ENCODE measurements at places on chromosomes 7 and 10.
A peak's percentile ranks its signal among the peaks of the same experiment; 100 is the strongest.

GRCh38 chr7:33636359-33636758 is 269.0 kb upstream of the BMPER start:
- H3K36me3 ChIP-seq: no peaks in the 10 kb centered on the region
- no peak for DNase-seq
- H3K27me3 ChIP-seq: no peaks in the 10 kb centered on the region
- no peak overlapping the region for H3K4me3 ChIP-seq
- H3K27ac ChIP-seq: no peak overlapping the region
- no peaks in the 10 kb centered on the region for H3K4me1 ChIP-seq

- peak; percentile 79 for DNase-seq
- peak overlapping the region; percentile 17 for H3K4me3 ChIP-seq
- no peaks in the 10 kb centered on the region for H3K36me3 ChIP-seq
- peak overlapping the region; percentile 46 for H3K27ac ChIP-seq
Observed at GRCh38 chr10:13795653-13796555, 209.1 kb downstream of the PRPF18 start.

DNA sequence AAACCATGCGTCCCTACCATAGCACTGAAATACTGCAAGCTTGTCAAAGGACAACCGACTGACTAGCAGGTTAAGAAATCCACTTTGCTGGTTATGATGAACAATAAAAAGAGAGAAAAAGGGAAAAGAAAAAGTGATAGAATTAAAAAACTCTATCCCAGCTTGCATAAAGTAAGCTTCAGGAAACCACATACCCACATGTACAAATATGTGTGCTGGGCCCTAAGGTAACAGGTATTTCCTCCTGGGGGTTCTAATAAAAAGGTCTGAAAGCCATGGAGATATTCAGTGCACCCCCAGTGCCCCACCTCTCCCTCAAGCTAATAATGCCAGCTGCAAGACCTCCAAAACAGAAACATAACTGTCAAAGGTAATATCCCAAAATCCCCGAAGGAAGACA is 248.6 kb upstream of the KLF14 start:
- DNase-seq: no peak
- no peak overlapping the region for H3K27ac ChIP-seq
- no peaks in the 10 kb centered on the region for H3K36me3 ChIP-seq
- H3K4me3 ChIP-seq: no peak overlapping the region
- no peaks in the 10 kb centered on the region for H3K27me3 ChIP-seq

- no peak for DNase-seq
- no peaks in the 10 kb centered on the region for H3K4me1 ChIP-seq
- H3K27ac ChIP-seq: no peak overlapping the region
- H3K36me3 ChIP-seq: no peaks in the 10 kb centered on the region
Observed at GRCh38 chr10:121302541-121303180, 295.6 kb downstream of the FGFR2 start.

GRCh38 chr7:139702313-139702731 is 75.5 kb downstream of the HIPK2 start:
- DNase-seq: no peak
- no peak overlapping the region for H3K4me3 ChIP-seq
- no peaks in the 10 kb centered on the region for H3K27me3 ChIP-seq
- H3K4me1 ChIP-seq: 0 out of 2 replicates have a peak, but pooled peaks cover under 1% of the 10 kb centered on the region
- H3K36me3 ChIP-seq: no peaks in the 10 kb centered on the region
- H3K27ac ChIP-seq: no peak overlapping the region

DNA sequence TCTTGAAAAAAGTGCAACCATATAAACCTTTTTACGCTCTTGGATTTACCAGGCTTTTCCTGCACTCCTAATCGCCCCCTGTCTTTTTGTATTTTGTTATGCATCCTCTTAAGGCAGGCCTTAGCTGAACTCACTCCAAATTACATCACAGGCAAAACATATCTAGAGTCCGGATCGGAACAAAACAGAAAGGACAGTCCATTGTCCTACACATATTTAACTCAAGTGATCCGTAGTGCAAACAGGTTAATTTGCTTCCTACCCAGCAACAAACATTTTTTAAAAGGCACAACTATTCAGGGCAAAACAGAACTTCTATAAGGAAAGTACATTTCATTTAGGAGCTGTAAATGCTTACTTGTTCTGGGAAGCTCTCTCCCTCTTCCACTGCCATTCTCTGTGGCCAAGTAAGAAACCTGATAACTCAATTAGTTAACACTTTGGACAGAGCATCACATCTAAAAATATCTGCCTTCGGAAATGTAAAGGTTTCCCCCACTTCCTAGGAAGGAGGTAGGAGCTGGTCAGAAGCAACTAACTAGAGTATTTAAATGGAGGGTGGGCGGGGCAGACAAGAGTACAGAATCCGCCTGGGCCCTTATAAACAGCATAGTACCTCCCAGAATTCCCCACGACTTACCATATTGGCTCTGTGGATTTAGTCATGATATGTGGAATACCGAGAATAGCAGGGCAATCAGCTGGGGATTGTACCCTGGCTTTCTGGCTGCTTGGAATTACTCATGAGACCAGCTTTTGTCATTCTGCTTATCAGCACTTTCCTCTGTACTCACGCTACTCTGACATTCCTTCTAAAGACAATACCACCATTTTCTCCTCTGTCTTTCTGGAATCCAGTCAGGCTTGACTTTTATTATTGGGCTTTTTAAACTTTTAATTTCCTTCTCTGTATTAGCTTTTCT is 89.5 kb downstream of the ANK3 start:
- H3K27me3 ChIP-seq: no peaks in the 10 kb centered on the region
- H3K36me3 ChIP-seq: no peaks in the 10 kb centered on the region
- H3K4me1 ChIP-seq: no peaks in the 10 kb centered on the region

DNA sequence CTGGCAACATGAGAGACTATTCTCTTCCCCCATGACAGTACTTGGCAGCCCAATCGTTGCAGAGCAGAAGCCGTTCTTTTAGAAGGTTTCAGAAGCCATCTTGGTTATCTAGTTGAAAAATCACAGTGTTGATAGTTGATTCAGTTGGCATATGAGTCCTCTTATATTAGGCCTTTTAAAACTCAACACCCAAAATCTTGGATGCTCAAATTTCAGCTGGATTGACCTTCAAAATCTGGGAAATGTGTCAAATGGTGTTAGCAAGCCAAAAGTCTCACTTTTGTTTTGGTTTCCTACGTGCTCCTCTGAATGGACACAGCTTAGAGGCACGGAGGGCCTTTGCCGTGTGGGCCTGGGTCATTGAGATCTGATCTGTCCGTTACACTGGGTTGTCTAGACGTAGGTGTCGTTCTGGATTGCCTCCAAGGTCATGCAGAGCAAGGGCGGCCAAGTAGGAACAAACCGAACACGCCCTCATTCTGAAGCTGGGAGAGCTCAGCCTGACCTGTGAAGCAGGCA is 59.3 kb upstream of the BMPER start:
- no peaks in the 10 kb centered on the region for H3K4me1 ChIP-seq
- no peak overlapping the region for H3K4me3 ChIP-seq
- H3K27me3 ChIP-seq: no peaks in the 10 kb centered on the region
- DNase-seq: no peak

GRCh38 chr10:15427843-15428414 is 56.8 kb upstream of the FAM171A1 start:
- no peaks in the 10 kb centered on the region for H3K36me3 ChIP-seq
- DNase-seq: peak; percentile 31
- no peak overlapping the region for H3K27ac ChIP-seq
- no peak overlapping the region for H3K4me3 ChIP-seq
- peaks cover 9% of the 10 kb centered on the region for H3K4me1 ChIP-seq

- no peaks in the 10 kb centered on the region for H3K4me1 ChIP-seq
- no peak for DNase-seq
- H3K27me3 ChIP-seq: no peaks in the 10 kb centered on the region
- H3K36me3 ChIP-seq: no peaks in the 10 kb centered on the region
- H3K4me3 ChIP-seq: no peak overlapping the region
- H3K27ac ChIP-seq: no peak overlapping the region
Observed at GRCh38 chr7:11843113-11843765, 11.2 kb upstream of the THSD7A start.

GRCh38 chr7:84188786-84189405 is 5.7 kb downstream of the SEMA3A start:
- H3K27me3 ChIP-seq: no peaks in the 10 kb centered on the region
- no peak overlapping the region for H3K4me3 ChIP-seq
- H3K4me1 ChIP-seq: peaks cover under 1% of the 10 kb centered on the region
- H3K36me3 ChIP-seq: no peaks in the 10 kb centered on the region

- no peaks in the 10 kb centered on the region for H3K36me3 ChIP-seq
- H3K4me1 ChIP-seq: no peaks in the 10 kb centered on the region
- DNase-seq: no peak
- H3K4me3 ChIP-seq: no peak overlapping the region
Observed at GRCh38 chr7:73812996-73813395, 17.8 kb upstream of the CLDN4 start.

- no peaks in the 10 kb centered on the region for H3K4me1 ChIP-seq
- H3K27me3 ChIP-seq: no peaks in the 10 kb centered on the region
- H3K27ac ChIP-seq: no peak overlapping the region
- no peak for DNase-seq
Observed at GRCh38 chr10:113650172-113650571, 13.7 kb downstream of the NRAP start.

GRCh38 chr10:27857616-27858015 is 112.0 kb upstream of the MKX start:
- H3K4me3 ChIP-seq: no peak overlapping the region
- no peak overlapping the region for H3K27ac ChIP-seq
- no peak for DNase-seq

DNA sequence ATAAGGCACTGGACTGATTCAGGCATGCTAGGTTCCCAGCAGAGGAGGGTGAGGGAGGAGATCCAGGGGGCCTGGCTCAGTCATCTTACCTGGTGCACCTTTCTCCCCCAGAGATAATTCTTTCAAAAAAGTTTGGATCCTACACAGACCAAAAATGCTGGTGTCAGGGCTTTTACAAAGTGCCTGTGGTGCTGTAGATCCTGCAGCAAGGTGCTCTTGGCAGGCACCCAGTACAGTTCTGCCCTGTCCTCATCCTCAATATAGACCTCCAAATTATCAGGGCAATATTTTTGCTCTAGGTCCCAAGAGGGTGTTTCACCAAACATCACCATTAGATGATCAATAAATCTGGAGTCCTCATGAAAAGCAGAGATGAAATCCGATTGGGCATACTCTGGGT is 78.5 kb upstream of the IGFBP3 start:
- peaks cover 11% of the 10 kb centered on the region for H3K4me1 ChIP-seq
- H3K27ac ChIP-seq: no peak overlapping the region
- DNase-seq: no peak
- no peaks in the 10 kb centered on the region for H3K36me3 ChIP-seq

GRCh38 chr7:110095372-110096052 is 995.4 kb upstream of the LRRN3 start:
- H3K4me1 ChIP-seq: no peaks in the 10 kb centered on the region
- DNase-seq: no peak
- no peak overlapping the region for H3K27ac ChIP-seq
- H3K4me3 ChIP-seq: no peak overlapping the region
- no peaks in the 10 kb centered on the region for H3K36me3 ChIP-seq

DNA sequence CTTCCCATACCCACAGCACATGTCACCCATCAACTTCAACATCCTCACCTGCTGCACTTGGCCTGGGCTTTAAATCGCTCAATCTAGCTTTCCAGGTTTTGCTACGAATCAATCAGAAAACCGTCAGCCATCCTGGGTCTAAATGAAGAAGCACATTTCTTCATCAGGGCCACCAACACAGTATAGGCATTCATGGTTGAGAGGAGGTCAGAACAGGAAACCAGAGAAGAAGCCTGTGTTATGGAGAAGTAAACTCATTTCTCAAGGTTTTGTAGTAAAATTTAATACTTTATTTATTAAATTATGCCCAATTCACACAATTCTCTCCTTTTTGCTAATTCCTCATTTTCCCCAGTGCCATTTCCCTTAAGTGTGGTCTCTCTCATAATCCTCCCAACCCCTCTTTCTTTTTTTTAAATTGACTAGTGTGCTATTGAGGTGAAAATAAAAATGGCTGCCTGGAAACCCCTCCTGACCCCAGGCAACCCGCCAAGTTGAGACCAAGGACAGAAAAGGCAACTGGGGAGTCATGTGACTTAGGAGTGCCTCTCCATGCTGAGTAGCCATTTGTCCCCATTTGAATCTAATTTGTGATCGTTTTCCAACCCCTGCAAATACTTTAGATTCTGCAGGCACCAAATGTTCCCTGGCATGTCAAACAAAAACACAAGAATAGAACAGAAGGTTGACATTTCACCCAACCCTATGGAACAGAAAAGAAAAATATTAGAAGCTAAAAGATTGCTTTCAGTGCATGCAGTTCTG is 181.1 kb upstream of the NAMPT start:
- no peaks in the 10 kb centered on the region for H3K27me3 ChIP-seq
- no peaks in the 10 kb centered on the region for H3K36me3 ChIP-seq
- H3K4me1 ChIP-seq: peaks cover 14% of the 10 kb centered on the region
- DNase-seq: no peak
- no peak overlapping the region for H3K4me3 ChIP-seq
- H3K27ac ChIP-seq: no peak overlapping the region

GRCh38 chr7:33539198-33539597 is 366.1 kb upstream of the BMPER start:
- H3K4me3 ChIP-seq: no peak overlapping the region
- DNase-seq: no peak
- no peak overlapping the region for H3K27ac ChIP-seq
- no peaks in the 10 kb centered on the region for H3K27me3 ChIP-seq
- no peaks in the 10 kb centered on the region for H3K4me1 ChIP-seq

GRCh38 chr10:53379956-53380355 is 607.4 kb upstream of the MBL2 start:
- no peak overlapping the region for H3K4me3 ChIP-seq
- no peaks in the 10 kb centered on the region for H3K4me1 ChIP-seq
- no peak for DNase-seq
- H3K36me3 ChIP-seq: no peaks in the 10 kb centered on the region
- no peaks in the 10 kb centered on the region for H3K27me3 ChIP-seq
- no peak overlapping the region for H3K27ac ChIP-seq

DNA sequence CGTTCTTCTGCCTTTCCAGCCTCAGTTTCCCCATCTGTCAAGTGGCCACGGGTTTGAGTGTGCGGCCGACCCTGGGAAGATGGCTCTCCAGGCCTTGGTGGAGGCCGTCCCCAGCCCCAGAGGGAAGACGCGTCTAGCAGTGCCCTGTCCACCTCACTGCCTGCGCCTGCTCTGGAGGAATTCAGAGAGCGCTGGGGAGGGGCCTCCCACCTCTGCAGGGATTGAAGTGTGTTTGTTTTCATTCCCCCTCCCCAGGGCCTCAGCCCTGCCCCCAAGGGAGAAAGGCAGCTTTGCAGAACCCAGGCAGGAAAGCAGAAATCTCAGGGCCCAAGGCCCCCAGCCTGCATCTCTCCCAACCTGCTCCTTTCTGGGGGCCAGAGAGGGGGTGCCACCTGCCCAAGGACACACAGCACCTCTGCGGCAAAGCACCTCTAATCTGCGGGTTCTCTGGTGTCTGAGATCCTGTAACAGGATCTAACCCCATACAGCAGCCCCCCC is 91.0 kb downstream of the MICALL2 start:
- H3K27ac ChIP-seq: no peak overlapping the region
- H3K4me3 ChIP-seq: no peak overlapping the region
- H3K4me1 ChIP-seq: no peaks in the 10 kb centered on the region
- no peaks in the 10 kb centered on the region for H3K36me3 ChIP-seq

GRCh38 chr10:1548146-1548545 is 189.2 kb downstream of the ADARB2 start:
- no peak overlapping the region for H3K27ac ChIP-seq
- H3K4me3 ChIP-seq: no peak overlapping the region
- no peak for DNase-seq
- H3K4me1 ChIP-seq: no peaks in the 10 kb centered on the region
- no peaks in the 10 kb centered on the region for H3K27me3 ChIP-seq

- no peaks in the 10 kb centered on the region for H3K36me3 ChIP-seq
- H3K4me3 ChIP-seq: no peak overlapping the region
- no peaks in the 10 kb centered on the region for H3K27me3 ChIP-seq
- no peaks in the 10 kb centered on the region for H3K4me1 ChIP-seq
- no peak overlapping the region for H3K27ac ChIP-seq
Observed at GRCh38 chr10:24235471-24235870, 26.5 kb downstream of the KIAA1217 start.
